Stimulated activated CD8-positive, alpha-beta memory T cell treated with anti-CD3 and anti-CD28 coated beads, Interleukin-7, amount 100 ng/mL, for 1 hour (primary cell): ENCODE measurements at places on chromosomes 4 and X.

GRCh38 chr4:94700298-94700697, 57.5 kb upstream of the BMPR1B start:
- DNase-seq: no peak

DNA sequence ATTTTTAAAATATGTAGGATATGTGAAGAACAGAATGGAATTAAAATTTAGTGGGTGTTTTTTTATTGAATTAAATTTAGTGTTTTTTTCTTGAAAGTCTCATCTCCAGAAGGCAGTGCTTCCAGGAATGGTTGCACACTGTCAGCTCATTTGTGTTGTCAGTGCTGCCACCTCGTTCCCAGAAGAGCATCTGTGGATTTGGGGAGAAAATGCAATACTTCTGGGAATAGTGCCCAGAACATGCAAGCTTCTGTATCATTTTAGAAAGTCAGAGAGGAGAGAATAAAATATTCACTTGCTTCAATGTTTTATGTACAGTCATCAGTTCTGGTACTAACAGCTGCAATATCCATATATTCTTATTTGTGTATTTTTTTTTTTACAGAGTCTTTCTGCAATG, 608.8 kb downstream of the PCDH7 start:
- DNase-seq: no peak

GRCh38 chrX:140713174-140713539, 3.6 kb downstream of the LINC00632 start:
- no peak for DNase-seq

- DNase-seq: no peak
Measured at GRCh38 chr4:183059797-183060196, 39.3 kb upstream of the WWC2 start.

GRCh38 chr4:122669911-122670738, 49.3 kb upstream of the IL21 start:
- DNase-seq: no peak

DNA sequence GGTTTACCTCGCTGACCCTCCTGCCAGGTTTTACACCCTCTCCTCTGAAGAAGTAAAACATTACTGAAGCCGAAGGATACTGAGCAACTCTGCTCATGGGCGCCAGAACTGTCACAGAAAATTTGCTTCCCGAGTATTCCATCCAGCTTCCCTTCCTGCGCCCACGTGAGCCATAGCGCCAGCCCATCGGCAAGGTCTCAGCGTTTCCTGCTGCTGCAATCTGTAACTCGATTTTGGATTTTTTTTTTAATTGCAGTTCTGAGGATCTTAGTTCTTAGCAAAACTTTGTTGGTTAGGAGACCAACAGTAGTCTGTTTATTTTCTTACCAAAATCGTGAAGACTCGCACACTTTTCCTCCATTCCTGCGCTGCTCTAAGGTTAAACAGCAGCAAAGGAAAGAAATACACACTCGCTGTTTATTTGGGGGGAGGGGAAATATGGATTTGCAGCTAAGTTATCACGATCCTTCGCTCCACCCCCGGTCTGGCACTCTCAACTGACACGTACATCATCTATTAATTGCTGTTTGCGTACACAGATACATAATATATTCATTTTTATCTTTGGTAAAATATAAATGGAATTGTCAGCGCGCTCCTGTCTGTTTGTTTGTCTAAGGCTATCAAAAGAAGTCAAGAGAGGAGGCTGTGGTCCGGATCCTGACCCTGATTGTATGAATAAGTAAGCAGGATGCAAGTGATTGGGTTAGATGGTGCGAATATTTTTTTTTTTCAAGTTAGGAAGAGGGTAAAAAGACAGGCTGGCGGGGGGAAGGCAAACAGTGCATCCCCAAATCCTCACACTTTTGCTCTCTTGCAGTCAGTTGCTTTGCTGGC, at the start of gene TLL1:
Gene TLL1, plus strand, starts transcription at position 777 of the 837 bp plus-strand sequence. CDS start 668 bp downstream, outside the sequence.
- DNase-seq: no peak

GRCh38 chrX:36909676-36910030, 98.5 kb upstream of the FAM47C start:
- DNase-seq: no peak

DNA sequence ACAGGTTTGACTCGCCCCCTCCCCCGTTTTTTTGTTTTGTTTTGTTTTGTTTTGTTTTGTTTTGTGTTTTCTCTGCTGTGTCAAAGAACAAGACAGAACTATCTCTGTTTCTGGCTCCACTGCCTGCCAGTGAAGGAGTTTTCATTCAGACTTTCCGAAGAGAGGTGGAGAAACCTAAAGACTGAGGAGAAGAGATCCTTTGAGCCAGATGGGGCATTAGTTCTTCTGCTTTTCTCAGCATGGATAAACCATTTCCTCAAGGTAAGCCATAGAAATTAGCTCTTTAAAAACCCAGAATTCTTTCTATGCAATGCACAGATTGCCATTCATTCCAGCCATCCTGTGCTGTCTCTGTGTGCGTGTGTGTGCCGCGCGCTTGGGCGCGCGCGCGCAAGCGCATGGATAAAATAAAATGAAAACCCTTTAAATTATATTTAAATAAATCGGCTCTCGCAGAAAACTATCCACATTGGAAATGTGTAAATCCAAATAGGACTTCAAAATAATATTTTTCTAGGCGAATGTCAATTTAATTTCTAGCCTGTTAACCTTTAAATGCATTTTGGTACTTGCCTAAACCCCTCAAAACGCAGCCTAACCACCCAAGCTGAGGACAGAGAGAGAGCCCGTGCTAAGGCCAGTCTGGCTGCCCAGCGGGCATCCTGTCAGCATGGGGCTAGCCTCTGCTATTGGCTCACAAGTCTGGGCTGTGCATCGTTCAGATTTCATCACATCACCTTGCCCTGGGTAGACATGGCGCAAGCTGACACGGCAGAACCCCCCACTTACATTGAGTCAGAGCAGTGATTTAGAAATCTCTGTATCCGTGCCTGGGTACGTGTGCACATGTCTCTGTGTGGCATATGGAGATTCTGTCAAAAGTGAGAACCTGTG, 113.0 kb upstream of the VAMP7 start:
- DNase-seq: no peak

GRCh38 chr4:26076000-26076587, 162.1 kb downstream of the SMIM20 start:
- no peak for DNase-seq

GRCh38 chr4:110087070-110087708, 111.2 kb downstream of the ELOVL6 start:
- no peak for DNase-seq
